ENCODE measurements at places on chromosomes 2 and 18.
A peak's percentile ranks its signal among the peaks of the same experiment; 100 is the strongest.

GRCh38 chr18:77069482-77069881 is 63.1 kb downstream of the MBP start:
- no peak for DNase-seq

DNA sequence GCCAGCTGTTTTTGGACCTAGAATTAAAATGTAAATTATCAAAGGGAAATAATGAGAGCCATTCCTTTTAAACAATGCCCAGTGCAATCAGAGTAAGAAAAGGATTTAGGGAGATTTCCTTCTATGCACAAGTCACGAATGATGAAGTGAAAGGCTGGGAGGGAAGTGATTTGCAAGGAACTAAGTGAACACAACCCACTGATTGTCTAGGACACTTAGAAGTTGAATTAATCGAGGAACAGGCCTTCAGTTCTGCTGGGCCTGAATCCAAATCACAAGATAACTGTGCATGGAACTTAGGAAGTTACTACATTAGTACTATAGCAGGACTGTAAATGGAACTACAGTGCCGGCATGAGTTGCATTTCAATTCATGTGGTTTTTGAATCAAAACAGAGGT is 17.7 kb downstream of the MAP2 start:
- no peak for DNase-seq

DNA sequence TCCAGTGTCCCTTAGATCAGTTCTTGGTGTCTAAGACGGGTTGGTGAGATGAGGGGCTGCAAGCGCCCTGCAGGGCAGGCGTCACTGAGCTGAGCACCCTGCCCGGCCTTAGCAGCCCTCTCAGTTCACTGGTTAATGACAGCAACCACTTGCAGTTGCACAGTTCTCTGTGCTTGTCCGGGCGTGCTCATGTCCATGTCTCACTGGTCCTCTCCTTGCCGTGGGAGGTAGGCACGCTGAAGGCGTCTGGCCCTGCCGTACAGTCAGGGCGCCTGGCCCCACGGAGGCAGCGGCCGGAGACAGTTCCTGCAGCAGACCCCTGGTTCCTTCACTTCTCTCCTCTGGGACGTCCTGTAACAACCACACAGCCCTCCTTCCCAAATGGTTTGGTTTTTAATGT is 75.3 kb downstream of the ARHGEF4 start:
- no peak for DNase-seq

DNA sequence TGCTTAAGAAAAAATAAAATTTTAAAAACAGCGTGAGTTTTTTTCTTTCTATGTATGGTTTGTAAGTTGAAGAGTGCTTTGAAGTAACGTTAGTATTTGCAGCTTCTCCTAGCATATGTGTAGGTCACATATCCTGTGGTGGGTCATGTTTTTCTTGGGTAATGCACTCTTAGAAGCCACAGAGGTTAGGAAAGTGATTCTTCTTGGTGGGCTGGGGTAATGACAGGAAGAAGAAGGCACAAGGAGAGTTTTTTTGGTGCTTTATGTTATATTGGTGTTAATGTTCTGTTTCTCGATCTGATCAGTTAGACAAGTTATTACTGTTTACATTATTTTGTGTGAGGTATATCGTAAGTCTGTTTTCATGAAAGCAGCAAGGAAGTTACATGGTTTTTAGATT is 109.0 kb downstream of the ICA1L start:
- no peak for DNase-seq

GRCh38 chr2:3263487-3263886 is 114.1 kb downstream of the EIPR1 start:
- no peak for DNase-seq

- DNase-seq = no peak
Measured at GRCh38 chr2:231820786-231821303, 34.6 kb downstream of the COPS7B start.

- DNase-seq = no peak
Measured at GRCh38 chr2:119756837-119757236, 2.9 kb upstream of the PTPN4 start.

- no peak for DNase-seq
Measured at GRCh38 chr18:37341473-37342086, 224.0 kb downstream of the CELF4 start.

- DNase-seq = no peak
Measured at GRCh38 chr2:120959426-120959825, 223.8 kb downstream of the GLI2 start.

DNA sequence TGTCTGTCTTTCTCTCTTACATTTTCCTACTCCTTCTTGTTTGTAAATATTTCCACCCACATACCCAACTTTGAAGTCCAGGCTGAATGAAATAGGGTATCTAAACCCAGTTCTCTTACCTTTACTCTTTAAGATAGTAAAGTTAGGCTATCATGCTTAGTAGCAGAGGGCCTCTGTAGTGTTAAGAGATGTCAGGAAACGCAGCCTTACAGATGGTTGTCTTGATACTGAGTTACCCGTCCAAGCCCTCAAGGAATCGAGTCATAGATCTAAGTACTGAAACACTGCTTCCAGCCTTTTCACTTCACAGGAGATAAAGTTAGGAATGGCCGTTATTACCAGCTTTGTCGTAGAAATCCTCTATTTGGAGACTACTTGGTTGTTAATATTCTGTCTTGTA is 24.3 kb downstream of the MRPS9 start:
- DNase-seq = no peak

GRCh38 chr2:100755441-100755840 is 64.5 kb upstream of the NPAS2 start:
- no peak for DNase-seq

DNA sequence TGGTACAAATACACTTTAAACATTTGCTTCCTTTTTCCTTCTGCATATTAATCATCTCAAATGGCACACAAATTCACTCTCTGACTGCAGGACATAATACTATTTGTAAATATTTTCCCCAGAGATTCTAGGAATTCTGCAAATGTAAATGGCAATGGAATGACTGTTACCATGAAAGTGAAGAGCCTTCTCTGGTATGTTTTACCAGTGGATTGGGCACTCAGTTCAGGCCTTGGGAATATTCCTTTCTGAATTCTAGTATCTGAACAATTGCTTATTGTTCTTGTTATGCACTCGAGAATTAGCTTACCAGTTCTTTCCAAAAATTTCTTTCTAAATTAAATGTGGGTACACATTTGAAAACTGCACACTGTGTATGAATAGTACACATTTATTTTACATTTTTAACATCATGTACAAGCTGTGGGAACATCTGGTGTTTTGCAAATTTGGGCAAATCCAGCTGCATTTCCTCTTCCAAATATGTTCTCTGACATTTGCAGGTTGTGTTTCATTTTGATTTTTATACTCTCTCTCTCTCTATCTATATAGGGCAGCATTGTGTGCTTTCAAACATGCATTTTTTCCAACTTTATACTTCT is 289.1 kb downstream of the NBAS start:
- no peak for DNase-seq

GRCh38 chr2:73870084-73870483 is 22.7 kb upstream of the ACTG2 start:
- DNase-seq = peak; percentile 59

GRCh38 chr18:34128436-34128835 is 96.3 kb downstream of the NOL4 start:
- no peak for DNase-seq

GRCh38 chr2:113134717-113135116 is 7.3 kb downstream of the IL1RN start:
- no peak for DNase-seq

DNA sequence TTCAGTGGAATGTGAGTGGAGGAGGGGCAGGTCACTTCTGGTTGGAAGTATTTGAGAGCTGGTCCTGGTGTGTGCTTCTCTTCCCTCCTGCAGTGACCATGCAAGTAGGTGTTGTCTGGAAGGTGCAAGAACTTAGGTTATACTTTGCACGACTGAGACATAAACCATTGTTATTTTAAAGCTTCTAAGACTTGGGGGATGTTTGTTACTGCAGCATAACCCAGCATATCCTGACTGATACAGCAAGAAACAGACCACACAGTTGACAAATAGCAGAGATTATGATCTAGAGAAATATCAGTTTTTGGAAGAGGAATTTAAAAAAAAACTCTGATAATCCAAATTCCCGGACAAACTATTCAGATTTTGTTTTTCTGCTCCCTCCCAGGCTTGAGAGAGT is 130.8 kb downstream of the ACTR3 start:
- no peak for DNase-seq

- DNase-seq = no peak
Measured at GRCh38 chr18:44741511-44741910, 60.8 kb downstream of the SETBP1 start.

DNA sequence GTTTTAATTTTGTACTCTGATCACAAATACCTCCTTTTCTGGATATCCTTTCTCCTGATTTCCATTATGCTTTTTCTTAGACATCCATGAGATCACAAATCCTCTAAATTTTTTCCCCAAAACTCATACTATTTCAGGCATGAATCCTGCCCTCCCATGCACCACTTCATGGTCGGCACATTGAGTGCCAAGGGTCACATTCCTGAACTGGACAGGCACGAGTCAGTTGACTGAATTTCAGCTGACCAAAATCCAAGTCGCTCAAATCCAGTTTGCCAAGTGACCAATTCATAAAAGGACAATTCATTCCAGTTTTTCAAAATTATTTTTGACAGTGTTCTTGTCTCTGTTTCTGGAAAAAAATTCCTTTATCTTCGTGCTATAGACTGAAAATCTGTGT is 22.1 kb downstream of the DYNAP start:
- no peak for DNase-seq

DNA sequence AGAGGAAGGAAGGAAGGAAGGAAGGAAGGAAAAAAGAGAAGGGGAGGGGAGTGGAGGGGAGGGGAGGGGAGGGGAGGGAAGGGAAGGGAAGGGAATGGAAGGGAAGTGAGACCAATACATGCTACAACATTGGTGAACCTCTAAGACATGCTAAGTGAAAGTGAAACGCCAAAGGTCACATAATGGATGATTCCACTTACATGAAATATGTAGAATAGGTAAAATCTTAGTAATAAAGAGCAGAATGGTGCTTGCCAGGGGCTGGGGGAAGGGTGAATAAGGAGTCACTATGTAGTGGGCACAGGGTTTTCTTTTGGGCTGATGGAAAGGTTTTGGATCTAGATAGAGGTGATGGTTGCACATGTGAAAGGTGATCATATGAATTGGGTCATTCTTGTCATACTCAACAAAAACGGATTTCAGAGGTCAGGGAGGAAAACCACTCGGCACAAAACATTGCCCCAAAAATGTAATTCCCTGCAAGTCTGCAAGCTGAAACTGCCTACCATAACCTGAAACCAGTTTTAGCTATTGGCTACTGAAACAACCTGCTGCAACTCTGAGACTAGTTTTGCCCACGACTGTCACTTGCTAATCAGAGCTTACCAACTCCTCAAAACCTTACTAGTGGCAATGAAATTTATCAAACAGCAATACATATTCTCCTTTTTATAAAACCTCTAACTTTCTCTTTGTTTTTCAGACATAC is 59.2 kb downstream of the CCDC141 start:
- DNase-seq = no peak

- no peak for DNase-seq
Measured at GRCh38 chr2:158484892-158485556, 28.3 kb downstream of the PKP4 start.

DNA sequence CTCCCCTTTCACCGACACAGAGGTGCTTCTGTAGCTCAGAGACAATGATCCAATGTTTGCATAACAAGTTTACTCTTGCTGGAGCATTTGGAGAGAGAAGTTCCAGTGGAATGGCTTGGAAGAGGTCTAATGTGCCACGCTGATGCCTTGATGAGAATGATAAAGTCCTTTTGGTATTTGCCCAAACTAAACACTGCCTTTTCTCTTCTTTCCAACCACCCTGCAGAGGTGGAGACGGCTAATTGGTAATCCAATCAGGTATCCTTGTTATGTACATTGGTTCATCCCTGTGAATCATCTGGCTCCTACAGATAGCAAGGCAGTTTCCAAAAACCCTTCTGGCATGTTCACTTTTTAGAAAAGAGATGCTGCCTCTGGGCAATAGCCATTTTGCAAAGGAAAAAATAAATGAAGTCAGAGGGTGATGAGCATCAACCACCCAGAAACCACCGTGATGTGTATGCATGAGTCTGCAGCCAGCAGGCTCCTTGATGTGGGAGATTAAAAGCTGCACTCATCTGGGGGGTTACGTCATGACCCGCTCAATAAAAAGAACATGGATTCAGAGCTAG is 40.6 kb downstream of the KIAA2012 start:
- DNase-seq = no peak

GRCh38 chr2:121034551-121034950 is 250.5 kb downstream of the TFCP2L1 start:
- no peak for DNase-seq

GRCh38 chr2:165450156-165450555 is 19.3 kb upstream of the CSRNP3 start:
- DNase-seq = no peak

- DNase-seq = no peak
Measured at GRCh38 chr2:234378440-234378839, 118.4 kb downstream of the ARL4C start.

DNA sequence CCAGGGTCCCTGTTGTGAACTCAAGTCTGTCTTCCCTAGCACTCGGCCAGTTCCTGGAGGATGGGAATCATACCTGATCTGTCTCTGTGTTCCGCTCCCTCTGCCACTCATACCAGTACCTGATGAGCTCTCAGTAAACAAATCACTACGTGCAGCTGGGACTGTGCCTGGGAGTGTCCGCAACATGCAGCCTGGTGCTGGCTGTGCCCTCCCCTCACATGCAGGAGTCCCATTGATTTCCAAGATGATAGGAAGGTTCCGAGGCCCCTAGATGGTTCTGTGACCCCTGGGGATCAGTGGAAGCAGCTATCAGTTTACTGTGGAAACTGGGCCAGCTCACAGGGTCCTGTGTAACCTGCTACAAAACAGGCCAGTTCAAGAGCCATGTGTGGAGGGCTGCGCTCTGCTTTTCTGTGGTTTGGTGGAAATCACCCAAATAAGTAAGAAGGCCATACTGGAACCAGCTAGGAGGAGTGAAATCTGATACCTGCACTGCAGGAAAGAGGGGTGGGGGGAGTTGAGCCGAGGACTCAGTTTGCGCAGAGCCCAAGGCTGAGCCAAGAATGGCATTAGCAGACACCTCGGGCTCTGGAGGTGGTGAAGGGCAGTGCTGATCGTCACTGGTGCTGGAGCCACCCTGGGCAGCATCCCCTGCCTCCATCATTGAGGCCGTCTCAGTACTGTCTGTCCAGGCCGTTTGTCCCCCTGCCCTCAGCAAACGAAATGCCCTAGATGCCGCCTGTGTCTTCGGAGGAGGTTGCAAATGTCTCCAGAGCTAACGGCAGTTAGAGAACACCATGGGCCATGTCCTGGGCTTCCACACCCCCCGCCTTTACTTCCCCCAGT is 93.3 kb downstream of the KLHL29 start:
- no peak for DNase-seq
